ENCODE measurements at places on chromosomes 4 and X. TPM values are rescaled to one million over a fixed set of nuclear protein-coding genes. Genes with fewer than 3 reads are reported as not detected.

The GPR119 gene
- not detected for total RNA-seq

The TRIM60 gene
- not detected for total RNA-seq

The VSIG1 gene
- 1.4 TPM for total RNA-seq

The SLC6A8 gene
- total RNA-seq: 1.1 TPM

The TBX22 gene
- not detected for total RNA-seq

The WDR17 gene
- 1.3 TPM for total RNA-seq

The GABRB1 gene
- not detected for total RNA-seq

The PHEX gene
- total RNA-seq: 1.9 TPM

The RHOXF2 gene
- total RNA-seq: 0.29 TPM

The ETDA gene
- not detected for total RNA-seq

The ATOH1 gene
- total RNA-seq: not detected

The FAM47A gene
- not detected for total RNA-seq

The ANKRD17 gene
- total RNA-seq: 70.7 TPM

The GAGE2A gene
- total RNA-seq: not detected

The ELOVL6 gene
- total RNA-seq: 6.5 TPM

The GDPD2 gene
- total RNA-seq: 0.24 TPM

The GC gene
- not detected for total RNA-seq

The SPIN2A gene
- 1.5 TPM for total RNA-seq

The ADH1B gene
- total RNA-seq: not detected

The PDGFC gene
- not detected for total RNA-seq

The SLC25A31 gene
- total RNA-seq: not detected

The PALLD gene
- total RNA-seq: 11.3 TPM

The GPR50 gene
- total RNA-seq: not detected

The RTL5 gene
- 0.45 TPM for total RNA-seq

The SLC10A7 gene
- total RNA-seq: 13.0 TPM

The RBMXL3 gene
- total RNA-seq: not detected

The BMX gene
- not detected for total RNA-seq

The ZBTB33 gene
- total RNA-seq: 14.7 TPM

The TLR10 gene
- not detected for total RNA-seq

The SPANXC gene
- not detected for total RNA-seq

The ARHGAP36 gene
- total RNA-seq: not detected

The RIPPLY1 gene
- not detected for total RNA-seq

The NSUN7 gene
- 0.50 TPM for total RNA-seq

The SPATA4 gene
- not detected for total RNA-seq

Measured in activated T-helper 17 cell treated with anti-CD3 and anti-CD28 coated beads, Interleukin-2, amount 50 U/mL, for 72 hours (primary cell).